Fibroblast of skin of right biceps (primary cell): ENCODE measurements at places on chromosomes 6 and 20.

- DNase-seq, result peak; percentile 31
Measured at GRCh38 chr20:59925899-59926298, 7.5 kb downstream of the SYCP2 start.

- no peak for DNase-seq
Measured at GRCh38 chr20:39263076-39263475, 300.9 kb downstream of the DHX35 start.

GRCh38 chr20:19129306-19129705 is 83.1 kb upstream of the SLC24A3 start:
- no peak for DNase-seq

- no peak for DNase-seq
Measured at GRCh38 chr20:38700141-38700540, 24.1 kb upstream of the SLC32A1 start.

- DNase-seq, result no peak
Measured at GRCh38 chr6:52475307-52475706, 55.2 kb downstream of the EFHC1 start.

DNA sequence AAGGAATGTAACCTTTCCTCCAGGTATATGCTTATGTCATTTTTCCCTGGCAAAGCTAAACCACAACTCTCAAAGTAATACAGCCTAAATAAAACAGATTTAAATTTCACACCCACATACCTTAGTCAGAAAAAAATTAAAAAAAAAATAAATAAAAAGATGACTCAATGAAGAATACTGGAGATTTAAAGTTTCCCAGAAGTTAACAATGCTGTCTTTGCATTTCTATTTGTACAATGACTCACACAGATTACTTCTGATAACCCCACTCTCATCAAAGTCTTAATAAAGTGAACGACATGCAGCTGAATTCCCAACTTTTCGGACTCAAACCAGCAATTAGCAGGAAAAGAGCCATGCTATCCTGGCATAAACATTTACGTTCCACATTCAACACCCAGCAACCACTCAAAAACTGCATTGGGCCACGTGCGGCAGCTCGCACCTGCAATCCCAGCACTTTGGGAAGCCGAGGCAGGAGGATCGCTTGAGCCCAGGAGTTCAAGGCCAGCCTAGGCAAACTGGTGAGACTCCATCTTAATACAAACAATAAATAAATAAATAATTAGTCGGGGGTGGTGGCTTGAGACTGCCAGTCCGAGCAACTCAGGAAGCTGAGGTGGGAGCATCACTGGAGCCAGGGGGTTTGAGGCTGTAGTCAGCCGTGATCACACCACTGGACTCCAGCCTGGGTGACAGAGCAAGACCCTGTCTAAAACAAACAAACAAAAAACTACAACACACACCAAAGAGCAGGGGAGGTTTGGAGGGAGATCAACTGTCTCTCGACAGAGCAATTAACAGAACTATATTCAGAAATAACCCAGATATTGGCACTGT is 130.5 kb downstream of the WDR27 start:
- DNase-seq, result peak; percentile 84

DNA sequence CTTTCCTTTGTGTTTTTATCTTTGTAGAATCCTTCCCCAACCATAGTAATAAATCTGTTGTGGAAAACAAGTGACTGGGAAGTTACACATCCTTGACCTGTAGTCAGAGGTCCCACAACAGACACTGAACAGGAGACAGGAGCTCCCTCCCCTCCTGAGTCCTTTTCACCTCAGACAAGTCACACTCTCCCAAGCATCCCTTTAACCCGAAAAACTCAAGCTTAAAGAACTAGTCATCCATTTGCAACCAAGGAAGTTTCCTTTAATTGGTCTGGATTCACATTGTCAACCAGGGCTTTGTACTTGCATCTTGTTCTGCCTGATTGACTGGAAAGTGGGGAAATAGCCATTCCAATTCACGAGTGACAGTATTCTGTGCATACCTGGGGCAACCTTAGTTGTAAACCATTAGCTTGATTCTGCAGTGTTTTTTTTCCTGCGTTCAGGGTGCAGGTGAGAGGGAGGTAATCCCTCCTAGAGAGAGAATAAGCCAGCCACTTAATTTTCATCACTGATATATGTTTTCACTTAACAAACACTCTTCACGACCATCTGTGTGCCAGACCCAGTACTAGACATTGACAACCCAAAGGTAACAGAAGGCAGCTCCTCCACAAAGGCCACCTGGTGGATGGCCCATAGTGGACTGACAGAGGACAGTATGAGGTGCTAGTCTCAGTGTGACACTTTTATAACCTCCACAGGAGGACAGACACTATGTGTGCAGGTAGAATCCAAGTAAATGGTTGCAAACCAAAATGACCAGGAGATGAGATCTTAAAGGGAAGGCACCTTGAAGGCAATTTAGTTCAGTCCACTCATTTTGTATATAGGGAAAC is 112.4 kb downstream of the SLX4IP start:
- DNase-seq, result no peak

- no peak for DNase-seq
Measured at GRCh38 chr20:61128701-61129269, 123.3 kb upstream of the CDH4 start.

DNA sequence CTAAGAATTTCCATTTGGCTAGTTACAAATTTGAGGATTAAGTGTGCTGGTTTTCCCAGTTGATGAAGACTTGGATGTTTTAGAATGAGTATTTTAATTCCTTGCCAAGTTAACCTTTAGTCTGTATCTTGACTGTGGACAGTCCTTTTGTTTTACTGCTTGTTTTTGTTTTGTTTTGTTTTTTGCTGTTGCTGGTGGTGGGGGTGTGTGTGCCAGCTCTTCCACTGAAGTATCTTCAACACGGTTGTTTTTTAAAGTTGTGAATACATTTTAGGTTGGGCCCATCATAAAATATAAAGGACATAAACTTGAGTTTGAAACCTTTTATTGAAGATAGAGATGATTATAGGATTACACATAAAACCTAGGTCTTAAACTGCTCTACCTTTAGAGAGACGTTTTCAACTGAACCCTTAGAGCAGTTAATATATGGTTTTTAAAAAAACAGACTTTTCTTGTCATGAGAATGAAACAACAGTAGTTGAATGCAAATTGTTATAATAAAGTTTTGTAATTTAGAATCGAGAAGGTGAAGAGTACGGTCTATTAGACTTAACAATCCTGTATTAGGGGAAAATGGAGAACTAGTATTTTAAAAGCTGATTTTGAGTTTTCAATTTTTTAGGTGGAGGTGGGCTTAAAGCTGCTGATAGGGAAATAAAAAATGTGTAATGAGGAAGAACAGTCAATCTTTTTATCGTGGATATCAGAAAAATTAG is 4.0 kb downstream of the QKI start:
- DNase-seq, result no peak

GRCh38 chr20:59443550-59443949 is 143.1 kb downstream of the EDN3 start:
- peak; percentile 67 for DNase-seq

DNA sequence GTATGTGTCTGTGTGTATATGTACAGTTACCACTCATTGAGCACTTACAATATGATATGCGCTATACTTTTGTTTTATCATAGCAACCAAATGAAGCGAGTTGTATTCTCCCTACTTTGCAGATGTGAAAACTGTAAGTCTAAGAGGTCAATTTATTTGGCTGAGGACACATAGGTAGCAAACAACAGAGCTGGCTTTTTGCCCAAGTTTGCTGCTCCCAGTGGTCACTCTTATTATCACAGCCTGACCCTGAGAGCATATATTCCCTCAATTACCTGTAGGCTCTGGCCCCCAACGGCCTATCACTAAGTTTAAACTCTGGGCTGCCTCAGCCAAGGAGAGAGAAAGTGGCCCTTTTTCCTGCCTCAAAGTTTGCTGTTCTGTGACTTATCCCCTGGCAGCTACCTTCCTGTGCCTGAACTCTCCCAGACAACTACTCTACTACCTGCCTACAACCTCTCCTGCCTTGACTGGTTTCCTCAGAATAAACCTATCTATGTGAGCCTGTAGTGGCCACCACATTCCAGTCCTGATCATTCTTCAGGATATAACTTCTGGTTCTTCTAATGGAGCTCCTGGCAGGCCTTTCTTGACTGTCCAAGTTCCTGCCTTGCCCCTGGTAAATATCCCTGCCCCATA is 221.8 kb downstream of the FRK start:
- DNase-seq, result peak; percentile 22

GRCh38 chr6:14596410-14596809 is 478.8 kb downstream of the CD83 start:
- DNase-seq, result peak; percentile 72

DNA sequence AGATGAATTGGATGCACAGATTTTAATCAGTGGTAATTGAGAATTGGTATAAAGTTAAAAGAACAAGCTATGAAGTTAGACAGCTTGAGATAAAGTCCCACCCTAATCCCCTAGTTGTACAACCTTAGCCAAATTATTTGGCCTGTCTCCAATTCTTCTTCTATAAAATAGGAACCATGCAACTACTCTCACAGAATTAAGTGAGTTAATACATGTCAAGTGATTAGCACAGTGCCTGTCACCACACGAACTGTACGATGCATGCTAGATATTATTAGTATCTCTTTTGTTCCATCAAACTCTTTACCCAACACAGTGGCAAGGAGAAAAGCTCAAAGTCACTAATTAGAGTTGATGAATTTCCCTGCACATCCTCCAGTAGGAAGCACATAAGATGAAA is 44.7 kb downstream of the MBOAT1 start:
- no peak for DNase-seq

DNA sequence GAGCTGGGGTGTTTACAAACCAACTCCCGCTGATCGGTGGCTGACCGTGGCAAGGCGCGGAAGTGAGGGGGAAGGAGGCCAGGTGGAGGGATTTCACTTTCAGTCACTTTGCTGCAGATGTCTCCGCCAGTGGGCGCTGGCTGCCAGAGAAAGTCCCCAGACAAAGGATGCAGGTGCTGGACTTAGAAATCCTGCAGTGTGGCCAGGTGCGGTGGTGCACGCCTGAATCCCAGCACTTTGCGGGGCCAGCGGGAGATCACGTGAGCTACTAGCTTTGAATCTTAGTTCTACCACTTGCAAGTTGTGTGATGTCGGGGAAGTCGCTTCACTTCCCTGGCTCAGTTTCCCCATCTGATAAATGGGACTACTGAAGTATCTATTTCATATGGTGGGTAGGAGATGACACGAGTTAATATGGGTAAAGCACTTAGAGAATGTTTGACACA is 180.4 kb downstream of the ZNF217 start:
- DNase-seq, result no peak

- DNase-seq, result no peak
Measured at GRCh38 chr6:127786109-127786508, 114.7 kb downstream of the THEMIS start.

DNA sequence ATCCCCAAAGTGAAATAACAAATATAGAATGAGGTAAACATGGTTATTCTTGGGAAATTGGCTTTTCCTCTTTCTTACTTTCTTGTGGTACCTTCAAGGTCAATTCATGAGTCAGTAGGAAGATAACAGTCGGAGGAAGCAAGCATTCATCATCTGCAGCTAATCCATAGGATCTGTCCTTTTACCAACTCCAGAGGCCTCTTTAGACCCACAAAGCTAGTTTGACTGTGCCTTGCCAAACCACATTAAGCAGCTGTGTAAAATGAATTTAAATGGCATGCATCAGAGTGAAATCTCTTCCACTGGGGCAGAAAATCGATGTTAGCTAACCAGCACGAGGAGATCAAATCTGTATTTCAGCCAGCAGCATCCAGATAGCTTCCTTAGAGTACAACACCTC is 171.3 kb downstream of the TMEM242 start:
- peak; percentile 88 for DNase-seq

DNA sequence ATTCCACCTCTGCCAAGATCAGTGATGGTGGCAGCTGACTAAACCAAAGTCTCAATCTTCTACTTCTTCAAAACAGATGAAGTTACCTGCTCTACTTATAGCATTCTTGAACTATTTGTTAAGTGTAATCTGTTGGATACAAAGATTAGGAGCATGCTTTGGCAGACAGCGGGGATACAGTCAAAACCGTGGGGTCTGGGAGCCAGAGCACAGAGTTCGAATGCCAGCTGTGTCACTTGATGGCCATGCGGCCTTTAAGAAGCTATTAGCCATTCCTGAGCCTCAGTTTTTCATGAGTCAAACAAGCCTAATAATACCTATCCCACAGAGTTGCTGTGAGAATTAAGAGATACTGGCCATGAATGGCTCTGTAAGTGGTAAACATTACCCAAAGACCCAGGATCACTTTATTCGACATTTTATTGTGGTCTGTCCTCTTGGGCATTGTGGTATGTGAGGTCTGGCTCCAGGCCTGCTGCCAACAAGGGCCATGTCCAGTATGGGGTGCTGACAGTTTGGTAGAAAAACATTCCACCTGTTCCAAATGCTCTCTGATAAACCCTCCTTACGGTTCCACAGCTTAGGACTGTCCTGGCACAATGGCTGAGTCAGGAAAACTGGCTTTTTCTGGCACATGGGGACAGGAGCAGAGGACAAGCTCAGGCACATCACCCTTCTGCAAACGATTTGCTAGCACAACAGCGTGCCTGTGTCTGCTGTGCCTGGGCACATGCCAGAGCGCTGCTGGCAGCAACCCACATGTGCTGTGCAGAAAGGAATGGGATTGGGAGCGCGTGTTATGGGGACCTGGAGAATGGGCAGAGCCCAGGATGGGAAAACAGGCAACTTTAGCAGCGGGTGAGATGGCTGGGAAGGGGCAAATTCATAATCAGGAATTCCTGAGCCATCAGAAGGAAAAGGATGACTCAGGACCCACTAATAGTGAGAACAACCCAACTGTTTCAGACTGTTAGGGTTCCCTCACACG is 15.7 kb upstream of the FAM83C start:
- DNase-seq, result peak; percentile 86

DNA sequence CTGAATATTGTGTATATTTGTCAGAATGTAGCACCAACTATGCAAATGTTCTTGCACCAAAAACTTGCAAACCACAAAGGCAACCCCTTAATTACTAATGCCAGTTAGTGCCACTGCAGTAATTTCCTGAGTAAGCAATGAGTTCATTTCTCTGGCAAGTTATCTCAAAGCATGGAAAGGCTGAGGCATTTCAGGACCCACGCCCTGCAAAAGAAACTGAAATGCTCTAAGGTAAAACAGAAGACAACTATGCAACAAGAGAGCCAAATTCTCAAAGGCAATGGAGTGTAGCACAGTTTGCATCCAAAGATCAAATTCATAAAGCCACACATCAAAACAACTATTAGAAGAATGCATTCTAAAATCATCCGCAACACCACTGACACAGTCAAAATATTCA is 994.4 kb downstream of the EYS start:
- no peak for DNase-seq

GRCh38 chr6:134132494-134133141 is 80.2 kb upstream of the SLC2A12 start:
- DNase-seq, result peak; percentile 70

GRCh38 chr20:56391596-56392131 is 351 bp downstream of the AURKA start:
- DNase-seq, result peak; percentile 17

GRCh38 chr6:170284126-170284773 is 6.6 kb downstream of the DLL1 start:
- DNase-seq, result no peak

GRCh38 chr20:57621421-57622200 is 1.4 kb upstream of the ZBP1 start:
- DNase-seq, result no peak

DNA sequence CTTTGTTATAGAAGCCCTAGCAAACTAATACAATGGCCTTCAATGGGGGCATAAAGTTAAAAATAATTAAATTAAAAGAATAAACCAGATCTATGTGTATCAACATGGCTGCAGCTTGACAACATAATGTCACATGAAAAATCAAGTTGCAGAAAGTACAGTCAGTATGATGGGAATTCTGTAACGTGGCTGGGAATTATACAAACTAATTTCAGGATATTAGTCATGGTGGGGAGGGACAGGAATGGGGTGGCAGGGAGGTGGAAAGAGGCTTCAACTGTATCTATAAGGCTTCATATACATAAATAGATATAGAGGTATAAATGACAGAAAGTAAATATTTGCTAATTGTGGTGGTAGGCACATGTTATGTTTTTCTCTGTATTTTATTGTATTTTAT is 107.1 kb downstream of the UNC5CL start:
- peak; percentile 82 for DNase-seq
